ENCODE measurements at places on chromosomes 1 and 21. TPM values are rescaled to one million over a fixed set of nuclear protein-coding genes. Genes with fewer than 3 reads are reported as not detected.

The ST6GALNAC5 gene
- total RNA-seq, result 4.8 TPM

The OLFML3 gene
- 15.8 TPM for total RNA-seq

The CD5L gene
- not detected for total RNA-seq

The PLA2G2C gene
- 0.23 TPM for total RNA-seq

The S100A3 gene
- not detected for total RNA-seq

The ATP6V1G3 gene
- not detected for total RNA-seq

The CTSK gene
- 30.4 TPM for total RNA-seq

The FAAH gene
- total RNA-seq, result 122 TPM

The KRTAP19-3 gene
- total RNA-seq, result not detected

The TTC34 gene
- total RNA-seq, result 0.32 TPM

The LIX1L gene
- total RNA-seq, result 31.8 TPM

The F3 gene
- 36.3 TPM for total RNA-seq

The LHX8 gene
- 0.74 TPM for total RNA-seq

The DEDD gene
- 30.1 TPM for total RNA-seq

The ADAM30 gene
- not detected for total RNA-seq

The S100A14 gene
- 25.0 TPM for total RNA-seq

The MYOC gene
- total RNA-seq, result 3.7 TPM

The KRTAP12-2 gene
- total RNA-seq, result not detected

The SIM2 gene
- 16.3 TPM for total RNA-seq

All from prostate gland (tissue), 2 donors.